ENCODE measurements at places on chromosomes 1 and 21.

GRCh38 chr1:176938375-176938774 is 226.1 kb downstream of the ASTN1 start:
- DNase-seq, result no peak

- peak; percentile 76 for DNase-seq
Measured at GRCh38 chr1:51482881-51483280, 36.2 kb downstream of the EPS15 start.

- DNase-seq, result no peak
Measured at GRCh38 chr1:192522673-192523072, 52.9 kb upstream of the RGS1 start.

DNA sequence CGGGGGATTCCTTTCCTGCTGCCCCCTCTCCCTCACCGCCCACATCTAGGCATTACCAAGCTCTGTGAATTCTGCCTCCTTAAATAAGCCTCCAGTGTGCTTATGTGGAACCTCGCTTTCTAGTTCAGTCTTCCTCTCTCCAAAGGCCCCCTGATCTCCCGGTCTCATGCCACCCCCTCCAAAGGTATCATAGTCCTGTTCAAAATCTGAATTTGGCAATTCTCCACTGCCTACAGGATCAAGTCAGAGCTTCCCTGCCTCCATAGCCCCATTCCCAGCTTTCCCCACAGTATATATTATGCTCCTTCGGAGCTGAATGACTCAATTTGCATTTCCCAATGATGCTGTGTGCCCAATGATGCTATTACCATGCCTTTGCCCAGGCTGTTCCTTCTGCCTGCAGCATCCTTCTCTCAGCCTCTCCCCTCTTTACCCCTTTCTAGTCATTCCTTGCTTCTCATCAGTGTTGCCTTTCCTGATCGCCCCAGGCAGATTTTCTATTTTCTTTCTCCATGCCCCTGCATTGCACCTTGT is 1.7 kb downstream of the AZIN2 start:
- DNase-seq, result peak; percentile 46

DNA sequence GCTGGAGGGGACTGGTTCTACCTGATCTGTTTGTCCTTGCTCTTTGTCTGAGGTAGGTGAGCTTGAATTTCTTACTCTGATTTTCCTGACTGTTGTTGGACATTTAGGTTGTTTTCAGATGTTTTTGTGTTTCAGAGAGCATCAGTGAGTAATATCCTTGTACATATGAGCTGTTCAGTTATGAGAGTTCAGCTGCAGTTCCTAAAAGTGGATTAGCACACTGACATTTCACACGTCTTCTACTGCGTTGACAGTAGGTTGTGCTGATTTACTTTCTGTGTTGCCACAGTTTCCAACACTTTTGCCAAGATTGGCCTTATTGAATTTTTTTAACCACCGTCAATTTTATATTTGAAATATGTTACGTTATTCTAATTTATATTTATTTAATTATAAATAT is 27.7 kb downstream of the CXADR start:
- peak; percentile 74 for DNase-seq

- no peak for DNase-seq
Measured at GRCh38 chr21:39132248-39132647, 51.0 kb downstream of the PSMG1 start.

GRCh38 chr21:21688889-21689288 is 690.7 kb downstream of the NCAM2 start:
- no peak for DNase-seq

DNA sequence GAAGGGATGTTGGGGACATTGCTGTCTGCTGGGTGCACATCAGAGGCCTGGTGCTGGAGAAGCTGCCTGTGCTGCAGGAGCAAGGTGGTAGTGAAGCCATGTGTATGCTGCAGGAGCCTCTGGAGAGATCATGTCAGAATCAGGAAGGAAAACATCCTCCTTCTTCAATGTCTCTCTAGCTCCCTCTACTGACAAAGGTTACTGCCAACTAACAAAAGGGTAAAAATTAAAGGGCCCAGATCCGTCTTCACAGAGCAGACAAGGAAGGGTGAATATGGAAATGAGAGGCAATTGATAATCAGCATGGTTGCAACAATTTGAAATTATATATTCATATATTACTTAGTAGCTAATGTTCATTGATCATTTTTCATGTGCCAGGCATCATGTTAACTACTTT is 32.2 kb downstream of the FAM177B start:
- no peak for DNase-seq

- DNase-seq, result no peak
Measured at GRCh38 chr1:157497987-157498735, 54.2 kb downstream of the FCRL5 start.

GRCh38 chr21:16550118-16550517 is 820.3 kb downstream of the USP25 start:
- DNase-seq, result no peak

DNA sequence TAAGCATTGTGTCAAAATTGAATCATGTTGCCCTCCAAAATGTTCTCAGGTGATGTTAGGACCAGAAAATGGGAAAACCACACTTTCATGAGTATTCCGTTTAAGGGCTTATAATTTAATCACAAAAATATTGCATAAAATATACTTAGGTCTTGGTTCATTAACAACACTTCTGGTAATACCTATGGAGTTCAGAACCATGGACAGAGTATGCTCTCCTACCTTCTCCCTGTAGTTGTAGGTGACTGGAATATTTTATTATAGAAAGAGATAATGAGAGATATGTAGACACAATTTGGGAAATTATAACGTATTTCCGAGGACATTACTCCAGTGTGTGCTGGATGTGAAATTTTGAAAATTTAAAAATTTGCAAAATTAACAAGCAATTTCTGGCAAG is 232.5 kb downstream of the NCAM2 start:
- peak; percentile 45 for DNase-seq

- DNase-seq, result no peak
Measured at GRCh38 chr1:240646571-240647240, 34.8 kb upstream of the GREM2 start.

DNA sequence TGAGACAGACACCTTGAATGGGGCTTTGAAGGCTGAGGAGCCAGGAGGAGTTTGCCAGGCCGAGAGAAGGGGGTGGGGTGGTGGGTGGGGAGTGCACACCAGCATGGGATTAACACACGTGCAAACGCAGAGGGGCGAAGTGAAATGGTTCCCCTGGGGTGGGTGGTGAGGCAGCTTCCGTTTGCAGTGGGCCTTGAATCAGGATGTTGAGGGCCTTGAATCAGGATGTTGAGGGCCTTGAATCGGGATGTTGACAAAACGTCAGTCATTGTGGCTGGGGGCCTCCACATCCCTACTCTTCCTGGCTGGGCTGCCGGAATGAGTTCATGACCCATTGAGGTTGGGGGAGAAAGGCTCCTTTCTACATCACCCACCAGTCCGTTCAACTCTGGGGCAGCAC is 16.6 kb downstream of the LDLRAP1 start:
- DNase-seq, result no peak

GRCh38 chr1:206939131-206939530 is 7.1 kb downstream of the PIGR start:
- DNase-seq, result no peak

DNA sequence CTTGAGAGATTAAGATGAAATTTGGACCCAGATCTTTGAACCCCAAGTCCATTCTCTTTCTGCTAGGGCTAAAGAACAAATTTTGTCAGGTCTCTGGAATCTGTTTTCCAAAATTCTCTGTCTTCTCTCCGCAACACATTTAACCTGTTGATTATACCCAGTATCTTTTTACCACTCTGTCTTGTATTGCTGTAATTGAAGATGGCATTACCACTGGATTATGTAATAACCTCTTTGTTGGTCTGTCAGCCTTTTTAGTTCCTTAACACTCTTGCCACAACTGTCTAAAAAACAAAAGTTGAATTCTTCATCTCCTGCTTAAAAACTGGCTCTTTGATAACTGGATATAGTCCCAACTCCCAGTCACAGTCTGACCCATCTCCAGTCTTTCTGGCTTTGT is 3.0 kb downstream of the SRP9 start:
- no peak for DNase-seq

GRCh38 chr21:45974073-45975019 is 7.2 kb upstream of the COL6A1 start:
- DNase-seq, result peak; percentile 55

GRCh38 chr1:180267211-180267561 is 37.1 kb downstream of the LHX4 start:
- DNase-seq, result no peak

DNA sequence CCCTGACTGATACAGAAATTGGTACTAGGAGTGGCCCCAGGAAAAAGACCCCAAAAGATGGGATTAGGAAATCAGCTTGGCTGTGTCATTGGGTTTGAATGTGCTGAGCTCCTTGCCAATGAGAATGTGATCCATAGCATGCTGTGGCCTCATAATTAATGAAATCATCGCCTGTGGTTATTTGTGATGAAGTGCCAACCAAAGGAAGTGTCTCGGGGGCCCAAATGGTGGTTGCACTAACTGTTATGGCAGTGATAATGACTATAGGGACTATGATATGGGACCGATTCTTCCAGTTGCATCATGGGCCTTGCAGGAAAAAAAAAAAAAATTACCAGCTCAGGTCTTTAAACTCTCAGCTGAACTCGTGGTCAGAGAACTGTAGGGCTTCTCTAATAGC is 15.4 kb upstream of the ZDHHC18 start:
- no peak for DNase-seq

DNA sequence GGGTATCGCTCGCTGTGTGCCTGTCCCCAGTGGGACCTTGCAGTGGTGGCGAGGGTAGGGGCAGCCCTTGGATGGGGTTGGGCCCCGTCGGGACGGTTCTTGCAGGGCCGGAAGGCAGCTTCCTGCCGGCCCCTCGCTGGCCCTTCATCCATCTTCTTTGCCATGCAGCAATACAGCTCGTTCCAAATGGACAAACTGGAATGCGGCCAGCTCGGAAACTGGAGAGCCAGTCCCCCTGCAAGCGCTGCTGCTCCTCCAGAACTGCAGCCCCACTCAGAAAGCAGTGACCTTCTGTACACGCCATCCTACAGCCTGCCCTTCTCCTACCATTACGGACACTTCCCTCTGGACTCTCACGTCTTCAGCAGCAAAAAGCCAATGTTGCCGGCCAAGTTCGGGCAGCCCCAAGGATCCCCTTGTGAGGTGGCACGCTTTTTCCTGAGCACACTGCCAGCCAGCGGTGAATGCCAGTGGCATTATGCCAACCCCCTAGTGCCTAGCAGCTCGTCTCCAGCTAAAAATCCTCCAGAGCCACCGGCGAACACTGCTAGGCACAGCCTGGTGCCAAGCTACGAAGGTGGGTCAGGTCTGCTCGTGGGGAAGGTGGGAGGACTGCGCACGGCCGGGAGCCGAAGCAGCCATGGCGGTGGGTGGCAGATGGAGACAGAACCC is 45.8 kb downstream of the SIM2 start:
- DNase-seq, result no peak

GRCh38 chr1:70685300-70686286 is 274.5 kb downstream of the CTH start:
- DNase-seq, result peak; percentile 66

DNA sequence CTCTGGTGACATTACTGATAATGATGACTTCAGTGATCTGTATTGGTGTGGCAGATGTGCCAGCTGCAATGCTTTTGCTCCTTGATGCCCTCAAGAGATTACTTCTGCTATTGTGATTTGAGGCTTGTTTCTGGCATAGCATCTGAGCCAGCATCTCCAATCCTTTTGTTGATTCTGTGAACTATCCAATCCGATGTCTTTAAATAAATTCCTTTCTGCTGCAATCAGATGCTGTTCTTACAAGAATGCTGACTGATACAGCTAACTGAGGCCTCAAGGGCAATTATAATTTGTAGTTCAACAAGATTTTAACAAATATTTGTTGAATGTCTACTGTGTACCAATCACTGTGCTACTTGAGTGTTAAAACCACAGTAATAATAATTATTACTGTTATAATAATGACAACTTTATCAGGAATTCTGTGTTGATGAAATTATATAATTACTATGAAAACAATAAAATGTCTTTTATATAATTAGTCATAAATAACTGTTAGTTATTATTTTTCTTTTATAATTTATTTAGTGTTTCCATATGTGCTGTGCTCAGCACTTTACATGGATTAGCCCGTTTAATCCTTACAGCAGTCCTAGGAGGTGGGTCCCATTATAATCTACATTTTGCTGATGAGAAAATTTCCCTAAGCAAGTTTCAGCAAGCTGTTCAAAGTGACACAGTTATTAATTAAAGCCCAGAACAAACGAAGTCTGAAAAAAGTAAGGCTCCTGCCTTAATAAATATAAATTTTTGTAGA is 308.2 kb downstream of the BRINP3 start:
- DNase-seq, result peak; percentile 77

DNA sequence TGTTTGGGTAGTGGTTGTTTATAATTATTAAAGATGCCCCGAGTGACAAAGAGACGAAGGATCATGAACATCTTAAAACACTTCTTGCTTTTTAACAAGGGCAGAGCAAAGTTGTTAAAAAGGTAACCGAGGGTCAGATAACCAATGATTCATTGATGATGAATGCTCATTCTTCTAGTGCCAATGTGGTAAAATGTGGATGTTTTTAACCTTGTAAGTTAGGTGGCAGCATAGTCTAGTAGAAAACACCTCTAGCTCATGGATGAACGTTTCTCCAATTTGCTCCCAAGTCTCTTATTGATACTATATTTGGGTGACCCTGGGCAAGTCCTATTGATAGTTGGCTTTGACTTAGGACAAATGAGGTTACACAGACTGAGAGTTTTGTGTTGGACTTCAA is 167.9 kb downstream of the KIF26B start:
- DNase-seq, result peak; percentile 37

DNA sequence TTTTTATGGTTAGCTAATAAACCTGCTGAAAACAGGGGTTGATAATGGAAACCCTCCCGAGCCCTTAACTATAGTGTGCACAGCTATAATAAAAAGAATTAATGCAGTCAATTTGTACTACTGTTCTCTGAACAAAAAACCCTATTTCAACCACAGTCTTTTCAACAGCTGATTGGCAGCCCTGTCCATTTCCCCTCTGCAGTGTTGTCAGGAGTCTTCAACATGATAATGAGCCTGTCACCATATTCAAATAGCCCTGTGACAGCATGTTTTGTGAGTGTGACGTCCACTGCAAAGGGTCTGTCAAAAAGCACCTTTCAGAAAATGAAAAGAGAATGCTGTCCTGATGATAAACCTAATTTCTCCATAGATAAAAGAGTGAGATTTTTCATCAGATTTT is 92.7 kb downstream of the ESRRG start:
- no peak for DNase-seq

Measured in amniotic epithelial cell (primary cell).